HS-27A (cell line): ENCODE measurements at places on chromosomes 2 and 18.

DNA sequence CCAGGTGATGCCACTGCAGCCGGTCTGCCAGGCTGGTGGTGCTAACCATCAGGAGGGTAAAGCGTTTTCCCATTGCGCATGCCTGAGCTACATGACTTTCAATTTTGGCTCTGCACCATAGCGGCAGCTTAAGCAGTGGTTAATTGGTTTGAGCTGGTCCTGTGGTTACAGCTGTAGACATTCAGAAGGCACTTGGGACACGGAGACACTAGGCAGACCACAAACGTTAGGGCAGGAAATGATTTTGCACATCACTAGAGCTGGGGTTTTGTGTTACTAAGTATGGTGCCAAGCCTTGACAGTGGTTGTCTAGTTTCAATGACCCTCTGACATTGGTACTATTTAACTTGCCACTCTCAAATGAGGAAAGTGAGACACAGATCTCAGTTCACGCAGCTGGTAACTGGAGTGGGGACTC lies 28.9 kb upstream of the CNOT11 start:
- DNase-seq, result no peak

- DNase-seq, result peak; percentile 22
Measured at GRCh38 chr18:63063171-63063570, 256.4 kb downstream of the BCL2 start.

- DNase-seq, result no peak
Measured at GRCh38 chr2:143948710-143949109, 571.2 kb downstream of the ZEB2 start.

DNA sequence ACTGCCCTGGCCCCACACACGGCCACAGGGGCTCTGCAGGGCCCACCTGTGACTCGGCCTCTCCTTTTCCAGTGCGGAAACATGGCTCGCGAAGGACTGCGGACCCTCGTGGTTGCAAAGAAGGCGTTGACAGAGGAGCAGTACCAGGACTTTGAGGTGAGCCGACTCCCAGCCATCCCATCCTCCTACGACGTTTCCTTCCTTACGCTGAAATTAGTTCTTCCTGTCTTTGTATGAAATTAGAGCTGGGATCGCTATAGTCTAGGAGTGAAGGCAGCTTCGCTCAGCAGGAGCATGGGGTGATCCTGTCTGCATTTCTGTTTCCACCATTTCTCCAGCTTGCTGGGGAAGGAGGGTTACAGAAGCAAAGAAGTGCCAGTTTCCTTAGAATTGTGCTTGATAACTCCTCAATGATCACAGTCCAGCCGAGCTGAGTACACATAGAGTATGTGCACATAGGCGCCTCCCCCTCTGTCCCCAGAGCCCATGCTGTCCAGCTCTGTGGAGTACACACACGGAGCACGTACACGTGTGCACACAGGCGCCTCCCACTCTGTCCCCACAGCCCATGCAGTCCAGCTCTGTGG lies 59.1 kb upstream of the NFATC1 start:
- no peak for DNase-seq

DNA sequence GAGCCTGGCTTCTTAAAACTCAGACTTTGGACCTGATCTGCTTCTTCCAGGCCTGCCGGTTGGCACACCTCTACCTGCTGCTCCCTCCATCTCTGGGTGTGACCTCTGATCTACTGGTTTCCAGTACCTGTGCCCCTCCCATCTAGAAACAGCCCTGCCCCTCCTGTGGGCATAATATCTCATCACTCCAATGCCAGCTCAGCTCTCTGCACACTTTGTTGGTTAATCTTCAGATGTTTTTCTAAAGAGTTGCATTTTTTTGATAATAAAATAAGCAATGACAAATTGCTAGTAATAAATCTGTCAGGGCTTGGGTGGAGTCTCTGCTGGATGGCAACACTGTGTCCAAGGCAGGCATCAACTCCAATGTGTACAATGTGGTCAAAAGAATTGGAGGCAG lies 89.6 kb upstream of the PPP1CB start:
- DNase-seq, result no peak

DNA sequence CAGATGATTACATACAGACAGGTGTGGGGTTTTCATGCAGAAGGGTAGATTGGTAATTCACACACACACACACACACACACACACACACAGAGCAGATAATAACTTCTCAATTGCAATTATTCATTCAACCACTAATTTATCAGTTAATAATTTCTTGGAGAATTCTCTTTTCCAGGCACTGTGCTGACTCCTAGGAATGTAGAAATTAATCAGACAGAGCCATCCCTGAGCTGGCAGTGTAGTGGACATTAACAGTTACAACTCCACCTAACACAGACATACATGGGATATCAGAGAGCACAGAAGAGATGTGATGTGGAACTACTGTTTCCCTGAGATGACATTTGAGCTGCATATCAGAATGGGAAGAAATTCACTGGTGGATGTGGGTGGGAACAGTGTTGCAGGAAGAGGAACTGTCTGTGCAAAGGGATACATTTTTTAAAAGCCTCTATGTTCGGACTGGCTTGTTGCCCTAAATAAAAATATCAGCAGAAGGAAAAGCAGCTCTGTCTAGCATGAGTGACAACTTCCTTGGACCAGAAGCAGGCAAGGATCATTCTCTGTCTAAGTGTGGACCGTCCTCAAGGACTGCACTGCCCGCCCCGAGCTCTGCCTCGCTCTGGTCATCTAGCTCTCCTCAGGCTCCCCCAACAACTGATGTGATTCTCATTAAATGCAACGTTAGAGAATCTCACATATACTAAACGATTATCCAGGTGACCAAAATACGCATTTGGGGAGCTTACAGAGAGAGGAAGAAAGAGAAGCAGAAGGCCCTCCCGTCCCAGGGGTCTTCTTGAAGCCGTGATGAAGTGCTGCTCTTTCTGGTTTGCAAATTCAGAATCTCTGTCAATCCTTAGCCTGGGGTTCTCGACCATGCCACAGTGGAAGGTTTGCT lies 173.4 kb upstream of the TRIB2 start:
- DNase-seq, result no peak

DNA sequence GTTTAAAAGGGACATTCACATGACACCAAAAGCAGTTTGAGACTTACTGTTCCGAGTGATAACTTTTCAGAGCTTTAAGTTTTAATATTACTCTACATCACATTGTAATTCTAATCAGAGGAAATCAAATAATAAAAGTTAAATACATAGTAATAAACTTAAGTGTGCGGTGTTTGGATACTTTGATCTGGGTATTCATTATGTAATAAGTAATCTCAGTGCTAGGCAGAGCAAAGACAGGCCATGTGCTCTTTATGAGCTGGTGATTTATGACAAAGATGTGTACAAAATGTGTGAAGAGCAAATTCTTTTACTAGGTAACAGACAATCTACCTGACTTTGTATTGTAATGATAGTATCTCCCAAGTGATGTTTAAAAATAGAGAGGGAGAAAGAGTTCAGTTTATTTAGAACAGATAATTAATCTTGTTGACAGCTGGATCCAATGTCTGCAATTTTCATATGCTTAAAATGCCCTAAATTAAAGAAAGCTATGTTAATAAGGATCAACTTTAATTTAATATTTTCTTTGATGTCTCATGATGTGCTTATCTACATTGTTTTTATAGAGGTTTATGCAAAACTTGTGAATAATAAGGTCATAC lies 4.4 kb downstream of the CFAP221 start:
- no peak for DNase-seq

- DNase-seq, result no peak
Measured at GRCh38 chr18:69538849-69539248, 138.2 kb downstream of the DOK6 start.

DNA sequence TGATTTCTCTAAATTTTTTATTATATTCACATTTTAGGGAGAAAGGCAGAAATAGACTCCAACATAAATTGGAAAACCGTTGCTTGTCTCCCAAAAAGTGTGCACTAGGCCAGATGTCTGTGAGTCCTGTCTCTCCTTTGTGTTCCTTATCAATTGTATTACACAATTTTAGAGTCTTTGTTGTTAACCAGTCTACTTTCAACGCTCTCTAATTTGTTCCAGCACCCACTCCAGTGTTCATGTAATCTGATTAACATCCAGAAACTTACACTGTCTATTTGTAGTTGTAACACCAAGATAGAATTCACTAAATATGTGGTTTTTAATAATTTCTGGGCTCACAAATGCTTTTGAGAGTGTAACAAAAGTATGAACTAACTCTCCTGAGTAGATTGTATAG lies 195.6 kb downstream of the FSIP2 start:
- no peak for DNase-seq

GRCh38 chr18:62690236-62690815 lies 25.0 kb upstream of the PHLPP1 start:
- no peak for DNase-seq

DNA sequence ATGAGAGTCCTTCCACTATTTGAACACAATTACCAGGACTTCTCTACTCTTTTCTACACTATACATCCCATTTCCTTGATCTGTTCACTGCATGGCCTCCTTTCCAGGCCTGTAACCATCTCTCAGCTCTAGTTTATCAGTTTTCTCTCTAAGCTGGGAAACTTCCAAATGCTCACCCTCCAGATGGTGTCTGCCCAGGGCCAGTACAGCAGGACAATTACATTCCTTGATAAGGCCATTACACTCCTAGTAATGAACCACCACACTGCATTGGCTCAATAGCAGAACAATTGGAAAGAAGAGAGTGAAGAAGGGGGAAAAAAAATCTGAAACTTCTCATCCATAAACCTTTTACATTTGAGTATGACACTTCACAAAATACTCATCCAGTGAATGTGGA lies 359.1 kb downstream of the ALK start:
- DNase-seq, result no peak

DNA sequence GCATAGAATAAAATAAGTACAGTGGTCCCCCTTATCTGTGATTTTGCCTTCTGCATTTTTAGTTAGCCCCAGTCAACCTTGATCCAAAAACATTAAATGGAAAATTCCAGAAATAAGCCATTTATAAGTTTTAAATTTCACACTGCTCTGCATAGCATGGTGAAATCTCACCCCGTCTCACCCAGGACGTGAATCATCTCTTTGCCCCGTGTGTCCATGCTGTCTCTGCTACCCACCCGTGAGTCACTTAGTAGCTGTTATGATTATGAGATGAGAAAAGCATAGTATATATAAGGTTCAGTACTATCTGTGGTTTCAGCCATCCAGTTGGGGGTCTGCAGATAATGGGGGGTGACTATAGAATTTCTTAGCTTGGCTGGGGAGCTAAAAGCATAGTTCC lies 67.3 kb downstream of the RHBDD1 start:
- no peak for DNase-seq

DNA sequence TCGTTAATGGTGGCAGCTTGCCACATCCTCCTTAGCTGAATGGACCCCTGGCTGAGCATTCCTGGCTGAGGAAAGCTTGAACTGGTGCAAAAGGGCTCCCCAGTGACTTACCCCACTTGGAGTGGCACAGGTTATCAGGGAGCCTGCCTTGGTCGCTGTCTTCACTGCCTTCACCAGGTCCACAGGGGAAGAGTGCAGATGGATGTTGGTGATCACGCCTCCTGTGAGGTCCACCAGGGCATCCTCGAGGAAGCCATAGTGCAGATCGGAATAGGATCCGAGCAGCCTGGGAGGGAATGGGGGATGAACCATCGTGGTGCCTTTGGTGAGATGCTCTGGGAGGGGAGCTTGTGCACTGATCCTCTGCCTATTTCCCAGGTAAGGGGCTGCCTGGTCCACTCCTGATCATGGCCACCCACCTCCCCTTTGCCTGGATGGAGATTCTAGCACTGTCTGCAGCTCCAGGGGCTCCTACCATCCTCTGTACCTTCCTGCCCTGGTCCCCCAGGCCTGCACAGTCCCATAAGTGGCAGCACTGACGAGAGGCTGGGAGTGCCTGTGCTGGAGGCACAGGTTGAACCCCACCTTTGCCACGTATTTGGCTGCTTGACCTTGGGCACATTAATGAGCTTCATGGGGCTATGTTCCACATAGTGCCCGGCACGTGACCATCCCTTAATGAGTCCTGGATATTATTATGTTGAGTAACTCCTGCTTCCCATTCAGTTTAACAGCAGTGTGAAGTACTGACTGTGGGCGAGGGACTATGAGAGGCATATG lies 43.0 kb downstream of the CAPN13 start:
- no peak for DNase-seq

DNA sequence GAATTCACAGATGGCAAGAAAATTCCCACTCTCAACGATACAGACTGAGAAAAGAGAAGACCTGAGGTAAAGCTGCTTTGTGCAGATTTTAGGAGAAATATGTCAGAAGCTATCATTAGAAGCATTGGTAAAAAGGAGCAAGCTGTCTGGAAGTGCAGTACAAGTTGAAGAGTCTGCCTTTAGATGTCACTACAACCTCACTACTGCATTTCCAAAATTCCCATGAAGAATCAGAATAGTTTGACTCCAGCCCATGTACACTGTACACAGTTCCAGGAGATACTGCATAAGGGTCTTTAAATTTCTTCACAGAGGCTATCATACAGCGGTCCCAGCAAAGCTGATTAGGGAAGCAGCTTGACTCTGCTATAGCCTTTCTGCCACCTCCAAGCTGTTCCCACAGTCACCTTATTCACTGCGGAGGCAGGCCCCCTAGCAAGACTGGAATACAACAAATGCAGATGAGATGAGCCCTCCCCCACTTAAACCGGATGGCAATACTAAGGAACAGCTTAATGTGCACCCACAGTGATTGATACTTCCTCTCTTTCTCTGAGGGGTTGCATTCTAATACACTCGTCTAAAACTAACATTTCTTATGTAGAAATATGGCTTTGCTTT lies 527.4 kb downstream of the TMEM182 start:
- no peak for DNase-seq

- no peak for DNase-seq
Measured at GRCh38 chr2:73172963-73173362, 29.4 kb upstream of the NOTO start.

DNA sequence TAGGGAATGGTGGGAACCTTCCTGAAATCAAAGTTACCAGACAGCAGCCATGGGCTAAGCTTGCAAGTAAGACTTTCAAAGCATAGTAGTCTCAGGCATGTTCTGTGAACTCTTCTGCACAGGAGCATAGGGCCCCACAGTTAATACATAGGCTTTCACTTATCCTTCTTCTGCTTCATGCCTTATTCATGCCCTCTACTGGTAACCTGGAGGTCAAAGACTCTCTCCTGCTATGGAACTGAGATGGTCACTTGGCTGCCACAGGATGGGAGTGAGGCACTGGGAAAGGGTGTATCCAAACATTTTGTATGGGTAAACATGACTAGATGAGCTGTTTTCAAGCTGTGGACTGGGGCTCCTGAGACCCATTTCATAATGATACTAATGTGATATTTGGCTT lies 49.1 kb upstream of the ZNF638 start:
- DNase-seq, result no peak

GRCh38 chr2:135473567-135473966 lies 57.5 kb downstream of the ZRANB3 start:
- no peak for DNase-seq
